Stimulated activated CD4-positive, alpha-beta T cell treated with anti-CD3 and anti-CD28 coated beads, Interleukin-4, amount 100 ng/mL, for 48 hours (primary cell): ENCODE measurements at places on chromosomes 4 and X.
A peak's percentile ranks its signal among the peaks of the same experiment; 100 is the strongest.

DNA sequence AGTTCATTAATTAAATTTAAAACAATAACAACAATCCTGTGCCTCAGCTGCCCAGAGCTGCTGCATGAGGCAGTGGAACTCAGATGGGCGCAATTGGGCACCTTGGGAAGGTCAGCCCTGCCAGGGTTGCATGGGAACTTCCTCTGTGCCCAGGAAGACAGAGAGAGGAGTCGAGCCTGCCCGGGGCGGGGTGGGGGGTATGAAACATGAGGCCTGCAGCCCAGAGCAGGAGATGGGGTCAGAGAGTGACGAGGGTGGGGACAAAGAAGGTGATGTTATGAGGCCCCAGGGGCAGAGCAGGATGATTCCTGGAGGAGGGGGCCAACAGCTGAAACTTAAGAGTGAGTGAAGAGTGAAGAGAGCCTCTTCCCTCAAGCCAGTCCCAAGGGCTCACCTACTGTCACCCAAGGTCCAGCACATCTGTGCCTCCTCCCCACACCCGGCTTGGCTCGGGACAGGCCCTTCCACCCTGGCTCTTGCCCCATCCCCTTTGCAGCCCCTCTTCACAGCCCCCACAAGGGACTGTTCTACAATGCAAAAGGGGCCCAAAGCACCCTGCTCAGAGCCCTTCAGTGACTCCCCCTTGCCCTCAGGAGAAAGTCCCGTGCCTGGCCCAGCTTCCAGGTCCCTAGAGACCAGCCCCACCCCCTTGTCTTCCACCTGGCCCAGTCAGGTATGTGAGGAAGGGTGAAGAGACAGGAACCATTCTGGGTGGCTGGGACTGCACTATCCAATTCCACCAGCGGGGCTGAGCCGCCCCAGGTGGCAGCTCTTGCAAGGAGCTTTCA lies 31.4 kb downstream of the HMX1 start:
- DNase-seq, result no peak

- no peak for DNase-seq
Measured at GRCh38 chr4:43394976-43395375, 502.5 kb downstream of the GRXCR1 start.

DNA sequence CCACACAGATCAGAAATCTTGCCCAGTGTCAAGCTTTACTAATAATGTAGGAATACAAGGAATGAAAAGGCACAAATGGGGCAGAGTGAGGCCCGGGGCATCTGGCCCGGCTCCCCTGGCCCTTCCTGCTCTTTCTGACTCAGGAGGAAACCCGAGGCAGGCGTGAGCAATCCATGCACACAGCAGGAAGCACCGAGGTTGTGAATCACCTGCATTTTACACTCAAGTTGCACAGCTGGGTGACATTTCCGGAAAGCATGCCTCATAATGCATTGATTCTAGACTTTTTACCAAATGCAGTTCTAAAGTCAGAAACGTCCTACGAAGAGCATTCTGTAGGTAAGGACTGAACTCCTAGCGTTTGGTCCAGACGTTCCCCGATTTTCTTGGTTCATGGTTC lies 38.9 kb downstream of the PRIMPOL start:
- DNase-seq, result peak; percentile 16

DNA sequence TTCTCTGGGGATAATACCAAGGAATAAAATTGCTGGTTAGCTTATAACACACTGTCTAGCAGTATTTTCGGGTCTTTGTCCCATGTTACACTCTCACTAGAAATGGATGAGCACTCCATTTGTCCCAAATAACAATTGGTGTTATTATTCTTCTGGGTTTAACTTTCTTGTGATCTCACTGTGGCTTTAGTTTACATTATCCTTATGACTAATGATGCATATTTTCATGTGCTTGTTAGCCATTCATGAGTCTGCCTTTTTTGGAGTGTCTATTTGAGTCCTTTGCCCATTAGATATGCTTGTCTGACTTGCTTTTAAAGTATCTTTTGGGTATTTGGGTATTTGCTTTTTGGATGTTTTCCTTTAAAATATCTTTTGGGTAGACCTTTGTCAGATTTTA lies 372.9 kb upstream of the TENM3 start:
- DNase-seq, result no peak

DNA sequence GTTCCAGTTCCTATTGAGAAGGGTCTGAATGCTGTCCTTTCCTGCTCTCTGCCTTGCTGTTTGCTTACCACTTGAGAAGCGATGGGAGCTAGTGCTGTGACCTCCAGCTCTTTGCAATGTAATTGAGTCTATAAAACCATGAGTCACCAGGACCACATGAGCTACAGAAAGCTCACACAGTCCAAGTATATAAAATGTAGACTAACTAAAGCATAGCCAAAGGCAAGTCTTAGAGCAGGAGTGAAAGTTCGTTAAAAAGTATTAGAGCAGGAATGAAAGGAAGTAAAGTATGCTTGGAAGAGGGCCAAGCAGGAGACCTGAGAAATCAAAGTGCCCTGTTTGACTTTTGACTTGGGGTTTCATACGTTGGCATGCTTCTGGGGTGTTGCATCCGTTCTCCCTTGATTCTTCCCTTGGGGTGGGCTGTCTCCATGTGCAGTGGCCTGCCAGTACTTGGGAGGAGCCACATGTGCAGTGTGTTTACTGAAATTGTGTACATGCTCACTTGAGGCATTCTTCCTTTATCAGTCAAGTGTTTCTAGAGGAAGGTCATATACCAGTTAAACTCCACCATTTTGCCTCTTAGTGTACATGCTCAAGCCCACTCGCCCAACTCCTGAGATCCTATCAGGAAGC lies 71.3 kb upstream of the KIT start:
- DNase-seq, result no peak

DNA sequence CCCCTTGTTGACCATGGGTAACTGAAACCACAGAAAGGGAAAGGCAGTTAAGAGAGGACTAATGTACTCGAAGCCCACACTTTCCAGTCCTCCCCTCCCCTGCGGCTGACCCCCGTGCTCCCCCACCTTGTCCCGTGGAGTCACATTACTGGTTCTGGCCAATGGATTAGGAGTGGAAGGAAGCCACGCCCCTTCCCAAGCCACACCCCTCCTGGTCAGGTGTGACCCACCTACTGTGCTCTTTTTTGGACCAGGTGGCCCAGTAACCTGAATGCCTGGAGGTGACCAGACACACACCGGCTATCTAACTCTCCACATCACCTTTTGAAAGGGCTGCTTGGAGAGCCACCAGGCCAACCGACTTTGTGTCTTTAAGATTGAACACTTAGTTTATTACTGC lies 109.3 kb upstream of the MSX1 start:
- no peak for DNase-seq

DNA sequence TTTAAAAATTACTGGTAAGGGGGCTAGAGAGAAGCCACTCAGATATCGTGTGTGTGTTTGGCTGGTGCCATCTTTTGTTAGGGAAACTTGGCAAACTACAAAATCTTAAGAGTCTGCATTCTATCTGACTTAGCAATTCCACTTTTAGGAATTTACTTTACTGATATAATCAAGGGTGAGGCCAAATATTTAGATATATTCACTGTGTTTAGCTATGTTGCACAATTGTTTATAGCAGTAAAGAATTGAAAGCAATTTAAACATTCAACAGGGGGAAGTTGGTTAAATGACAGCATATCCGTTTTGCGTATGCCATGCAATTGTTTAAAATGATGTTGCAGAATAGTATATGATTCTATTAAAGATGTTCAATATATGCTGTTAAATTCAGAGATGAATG lies 6.4 kb upstream of the HERC3 start:
- no peak for DNase-seq

- DNase-seq, result no peak
Measured at GRCh38 chr4:10656988-10657387, 27.6 kb downstream of the CLNK start.
